Stimulated activated CD4-positive, alpha-beta T cell treated with anti-CD3 and anti-CD28 coated beads, TNF-alpha, amount 100 ng/mL, for 1 hour (primary cell): ENCODE measurements at places on chromosomes 6 and 20.

- no peak for DNase-seq
Measured at GRCh38 chr20:23159256-23159946, 73.3 kb upstream of the CD93 start.

DNA sequence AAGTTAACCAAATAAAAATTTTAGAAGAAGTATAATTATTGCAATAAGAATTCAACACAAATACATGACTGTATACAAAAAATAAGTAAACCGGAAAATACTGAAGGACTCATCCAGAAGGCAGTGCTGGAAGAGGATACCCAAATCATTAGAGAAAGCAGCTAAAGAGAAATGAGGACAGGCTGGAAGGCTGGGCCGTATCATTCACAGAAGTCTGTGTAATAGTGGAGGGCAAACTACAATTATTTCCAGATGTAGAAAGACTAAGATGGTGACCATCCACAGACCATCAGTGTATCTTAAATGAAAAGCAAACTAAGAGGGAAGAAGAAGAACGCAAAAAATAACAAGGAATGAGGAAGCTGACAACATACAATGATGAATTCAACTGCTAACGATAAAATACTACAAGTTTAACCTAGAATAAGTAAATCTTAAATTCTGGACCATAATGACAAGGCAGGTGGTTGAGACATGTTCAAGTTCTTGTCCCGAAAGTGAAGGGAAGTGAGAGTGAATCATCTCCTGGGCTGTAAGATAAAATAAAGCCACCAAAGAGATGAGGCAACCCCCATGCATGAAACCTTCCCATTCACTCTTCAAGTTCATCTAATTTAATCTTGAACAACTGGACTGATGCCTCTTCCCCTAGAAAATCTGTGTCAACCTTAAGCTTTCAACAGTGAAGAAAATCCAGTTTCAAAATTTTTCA is 71.5 kb downstream of the SLC23A2 start:
- DNase-seq, result no peak

- no peak for DNase-seq
Measured at GRCh38 chr20:4901031-4901818, 100.1 kb downstream of the SLC23A2 start.

DNA sequence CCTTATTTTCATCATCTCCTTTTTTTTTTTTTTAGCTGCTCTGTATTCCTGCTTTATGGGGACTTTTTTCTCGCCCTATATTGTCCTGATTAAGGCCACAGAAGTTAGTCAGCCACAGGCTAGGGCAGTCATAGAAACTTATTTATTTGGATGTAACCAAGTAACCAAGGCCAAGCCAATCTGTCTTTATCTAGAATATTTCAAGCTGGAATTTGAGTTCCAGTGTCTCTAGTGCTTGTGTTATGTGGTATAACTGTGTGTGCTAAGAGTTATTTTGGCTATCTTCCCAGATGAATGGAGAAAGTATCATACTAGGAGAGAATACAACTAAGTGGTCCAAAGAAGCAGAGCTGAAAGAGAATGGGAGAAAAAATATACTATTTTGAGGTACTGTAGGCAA is 751.5 kb downstream of the CBLN4 start:
- no peak for DNase-seq
